ENCODE measurements at places on chromosomes 6 and 20. TPM values are rescaled to one million over a fixed set of nuclear protein-coding genes. Genes with fewer than 3 reads are reported as not detected.

- H3K27ac ChIP-seq, result no peak overlapping the region
- DNase-seq, result no peak
- no peaks in the 10 kb centered on the region for H3K4me1 ChIP-seq
- no peak overlapping the region for H3K4me3 ChIP-seq
- no peaks in the 10 kb centered on the region for H3K27me3 ChIP-seq
Measured at GRCh38 chr6:41200296-41200900, 551 bp downstream of the TREML2 start.

Gene ABT1
- total RNA-seq, result 23.7 TPM

- H3K27me3 ChIP-seq, result no peaks in the 10 kb centered on the region
- H3K4me1 ChIP-seq, result peaks cover 19% of the 10 kb centered on the region
- H3K36me3 ChIP-seq, result no peaks in the 10 kb centered on the region
Measured at GRCh38 chr20:16064989-16065707, 508.1 kb downstream of the KIF16B start.

Gene IL20RA
- total RNA-seq, result not detected

DNA sequence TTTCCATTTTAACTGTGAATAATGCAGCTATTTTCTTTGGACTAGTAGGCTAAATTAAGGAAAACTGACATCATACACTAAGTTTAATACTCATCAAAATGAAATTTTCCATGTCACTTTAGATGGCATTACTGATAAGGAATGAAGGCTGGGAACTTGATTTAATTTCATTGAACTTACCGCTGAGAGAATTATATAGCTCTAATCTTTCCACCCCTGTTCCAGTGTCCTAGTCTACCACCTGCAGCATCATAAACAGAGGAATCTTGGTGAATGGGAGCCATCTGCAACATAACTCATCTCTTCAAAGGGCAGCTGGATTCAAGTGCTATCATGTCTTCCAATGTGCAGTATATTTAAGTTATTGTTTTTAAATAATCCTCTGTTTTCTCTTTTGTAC lies 1395.2 kb downstream of the EPHA7 start:
- DNase-seq, result no peak
- no peak overlapping the region for H3K4me3 ChIP-seq
- H3K27me3 ChIP-seq, result no peaks in the 10 kb centered on the region

DNA sequence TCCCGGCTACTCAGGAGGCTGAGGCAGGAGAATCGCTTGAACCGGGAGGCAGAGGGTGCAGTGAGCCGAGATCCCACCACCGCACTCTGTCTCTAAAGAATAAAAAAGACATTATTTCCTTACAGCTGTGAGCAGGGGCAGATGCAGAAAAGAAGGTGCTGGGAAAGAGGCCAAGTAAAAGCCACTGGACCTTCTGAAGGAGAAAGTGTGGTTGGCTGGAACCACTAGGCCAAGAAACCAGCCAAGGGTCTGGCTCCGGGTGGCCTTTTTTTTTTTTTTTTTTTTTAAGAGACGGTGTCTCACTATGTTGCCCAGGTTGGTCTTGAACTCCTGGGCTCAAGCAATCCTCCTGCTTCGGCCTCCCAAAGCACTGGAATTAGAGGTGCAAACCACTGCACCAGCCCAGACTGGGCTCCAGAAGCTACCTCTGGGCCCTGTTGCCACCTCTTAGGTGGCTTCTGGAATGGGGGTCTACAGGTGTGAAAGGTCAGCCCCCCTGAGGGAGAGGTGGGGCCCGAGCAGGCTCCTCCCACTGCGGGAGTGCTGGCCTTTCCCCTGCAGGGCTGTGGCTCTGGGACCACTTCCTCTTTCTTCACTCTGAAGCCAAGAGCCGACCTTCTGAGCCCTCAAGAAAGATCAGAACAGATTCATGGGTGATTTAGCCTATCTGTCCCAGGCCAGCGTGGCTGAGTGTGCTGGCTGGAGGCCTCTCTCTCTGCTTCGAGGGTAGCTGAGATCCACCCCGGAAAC lies at the start of gene FGD2:
Gene FGD2 (plus strand): TSS at position 595 of the 750 bp plus-strand sequence. CDS start 163 bp downstream, outside the sequence.
- H3K27me3 ChIP-seq, result no peaks in the 10 kb centered on the region
- H3K4me1 ChIP-seq, result peaks cover 47% of the 10 kb centered on the region
- peak within 1 kb of the TSS; percentile 79 for H3K27ac ChIP-seq
- peak; percentile 91 for DNase-seq

Gene BPIFB1
- not detected for total RNA-seq

DNA sequence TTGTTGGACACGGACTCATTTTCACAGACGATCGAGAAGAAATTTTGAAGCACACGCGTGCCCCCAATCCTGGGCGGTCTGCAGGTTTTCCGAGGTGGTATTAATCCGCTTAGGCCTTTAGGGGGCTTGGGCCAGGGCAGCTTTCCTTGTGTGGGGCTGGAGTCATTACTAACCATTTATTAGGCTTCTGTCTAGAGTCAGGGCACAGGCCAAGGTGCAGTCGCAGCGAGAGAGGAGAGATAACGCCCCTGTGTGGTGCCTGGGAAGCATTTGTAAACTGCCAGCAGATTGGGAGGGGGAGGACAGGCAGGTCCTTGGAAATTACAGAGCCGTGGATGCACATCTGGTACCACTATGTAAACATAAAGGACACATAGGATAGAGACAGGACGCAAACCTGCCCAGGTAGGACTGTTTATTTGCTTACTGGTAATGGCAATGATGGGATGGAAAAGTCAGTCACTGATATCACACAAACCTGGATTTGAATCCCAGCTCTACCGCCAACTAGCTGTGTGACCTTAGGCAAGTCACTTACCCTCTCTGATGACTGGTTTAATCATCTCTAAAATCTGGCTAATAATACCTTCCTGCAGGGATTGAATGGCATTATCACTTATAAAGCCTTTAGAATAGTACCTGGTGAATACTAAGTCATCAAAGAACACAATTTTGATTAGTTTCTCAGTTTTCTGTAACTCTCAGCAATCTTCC lies 76.4 kb downstream of the TMEM242 start:
- peaks cover 21% of the 10 kb centered on the region for H3K36me3 ChIP-seq
- H3K4me1 ChIP-seq, result peaks cover 26% of the 10 kb centered on the region
- no peak overlapping the region for H3K27ac ChIP-seq

Gene FKBP1C
- not detected for total RNA-seq

Gene BPI
- total RNA-seq, result not detected

GRCh38 chr6:20873425-20874190 lies 339.4 kb downstream of the CDKAL1 start:
- DNase-seq, result no peak
- no peaks in the 10 kb centered on the region for H3K4me1 ChIP-seq
- H3K27ac ChIP-seq, result no peak overlapping the region
- no peaks in the 10 kb centered on the region for H3K27me3 ChIP-seq
- H3K4me3 ChIP-seq, result no peak overlapping the region

DNA sequence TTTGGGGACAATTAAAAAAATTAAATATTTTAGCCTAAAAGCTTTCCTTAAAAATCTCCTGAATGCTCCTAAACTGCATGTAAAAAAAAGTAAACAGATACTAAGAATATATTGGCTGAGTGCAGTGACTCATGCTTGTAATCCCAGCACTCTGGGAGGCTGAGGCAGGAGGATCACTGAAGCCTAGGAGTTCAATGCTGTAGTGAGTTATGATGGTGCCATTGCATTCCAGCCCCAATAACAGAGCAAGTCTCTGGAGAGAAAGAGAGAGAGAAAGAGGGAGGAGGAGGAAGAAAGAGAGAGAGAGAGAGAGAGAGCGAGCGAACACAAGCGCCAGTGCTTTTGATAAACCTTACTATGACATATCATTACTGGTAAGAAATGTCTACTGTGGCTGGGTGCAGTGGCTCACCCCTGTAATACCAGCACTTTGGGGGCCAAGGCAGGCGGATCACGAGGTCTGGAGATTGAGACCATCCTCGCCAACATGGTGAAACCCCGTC lies 58.8 kb downstream of the FKBP5 start:
- DNase-seq, result no peak
- H3K27me3 ChIP-seq, result no peaks in the 10 kb centered on the region
- no peak overlapping the region for H3K27ac ChIP-seq
- no peaks in the 10 kb centered on the region for H3K4me1 ChIP-seq
- no peak overlapping the region for H3K4me3 ChIP-seq
- H3K36me3 ChIP-seq, result peaks cover 17% of the 10 kb centered on the region

Gene CST7
- total RNA-seq, result not detected

DNA sequence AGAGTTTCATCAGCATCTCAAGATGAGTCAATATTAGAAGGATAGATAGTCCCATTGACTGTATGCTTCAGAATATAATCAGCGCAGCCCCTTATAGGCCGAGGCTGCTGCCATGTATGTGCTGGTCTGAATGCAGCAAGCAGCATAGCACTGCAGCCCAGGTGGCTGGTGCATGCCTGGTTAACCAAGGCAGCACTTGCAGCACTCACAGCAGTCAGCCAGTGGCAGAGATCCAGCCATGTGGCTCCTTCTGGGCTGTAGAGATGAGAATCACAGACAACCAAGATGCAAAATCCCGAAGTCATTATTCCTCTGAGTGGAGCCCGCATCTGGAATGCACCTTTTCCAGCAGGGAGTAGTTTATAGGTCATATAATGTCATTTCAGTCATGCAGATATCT lies 251.9 kb downstream of the UST start:
- no peaks in the 10 kb centered on the region for H3K4me1 ChIP-seq
- H3K27ac ChIP-seq, result no peak overlapping the region
- H3K36me3 ChIP-seq, result no peaks in the 10 kb centered on the region
- H3K27me3 ChIP-seq, result no peaks in the 10 kb centered on the region
- DNase-seq, result no peak

DNA sequence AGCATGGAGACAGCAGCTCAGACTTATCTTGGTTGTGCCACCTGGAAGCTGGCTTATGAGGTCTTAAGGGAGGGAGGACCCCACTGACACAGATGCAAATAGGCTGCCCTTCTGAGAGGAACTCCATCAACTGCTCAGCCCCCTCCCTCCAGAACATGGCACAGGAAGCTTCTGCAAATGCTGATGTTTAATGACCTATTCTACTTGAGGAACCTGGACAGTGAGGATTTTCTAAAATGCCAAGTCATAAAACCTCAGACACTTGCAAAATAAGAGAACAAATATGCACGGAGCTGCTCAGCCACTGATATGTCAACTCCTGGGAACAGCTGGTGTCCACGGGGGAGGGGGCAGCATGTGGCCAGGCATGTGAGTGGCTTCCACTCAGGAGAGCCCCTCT lies 3.5 kb downstream of the CST9 start:
- no peaks in the 10 kb centered on the region for H3K36me3 ChIP-seq
- peak; percentile 49 for DNase-seq
- peaks cover 26% of the 10 kb centered on the region for H3K4me1 ChIP-seq
- no peaks in the 10 kb centered on the region for H3K27me3 ChIP-seq
- no peak overlapping the region for H3K27ac ChIP-seq
- H3K4me3 ChIP-seq, result no peak overlapping the region

GRCh38 chr6:21371676-21372171 lies 221.8 kb upstream of the SOX4 start:
- no peak overlapping the region for H3K27ac ChIP-seq
- no peak for DNase-seq
- no peaks in the 10 kb centered on the region for H3K36me3 ChIP-seq

GRCh38 chr20:51543422-51543788 lies 886 bp upstream of the NFATC2 start:
- H3K27me3 ChIP-seq, result no peaks in the 10 kb centered on the region
- H3K4me3 ChIP-seq, result peak overlapping the region; percentile 83
- H3K36me3 ChIP-seq, result 0 out of 2 replicates have a peak, but pooled peaks cover 7% of the 10 kb centered on the region
- DNase-seq, result no peak
- H3K27ac ChIP-seq, result no peak overlapping the region
- H3K4me1 ChIP-seq, result peaks cover 39% of the 10 kb centered on the region

GRCh38 chr20:54385746-54386145 lies 89.6 kb upstream of the DOK5 start:
- H3K4me3 ChIP-seq, result no peak overlapping the region
- H3K27me3 ChIP-seq, result no peaks in the 10 kb centered on the region
- H3K27ac ChIP-seq, result no peak overlapping the region
- peaks cover 12% of the 10 kb centered on the region for H3K4me1 ChIP-seq
- DNase-seq, result no peak

DNA sequence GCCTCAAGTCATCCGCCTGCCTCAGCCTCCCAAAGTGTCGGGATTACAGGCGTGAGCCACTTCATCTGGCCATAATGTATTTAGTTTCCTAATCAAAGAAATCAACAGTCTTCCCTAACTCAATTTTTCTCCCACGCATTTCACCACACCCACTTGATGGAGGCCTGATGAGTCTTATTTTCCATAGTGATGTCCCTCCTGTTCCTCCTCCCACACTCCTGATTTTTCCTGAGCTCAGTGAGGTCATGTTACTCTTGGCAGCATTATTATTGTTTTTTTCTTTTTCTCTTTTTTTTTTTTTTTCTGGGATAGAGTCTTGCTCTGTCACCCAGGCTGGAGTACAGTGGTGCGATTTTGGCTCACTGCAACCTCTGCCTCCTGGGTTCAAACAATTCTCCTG lies 8.9 kb downstream of the ABRACL start:
- H3K27ac ChIP-seq, result no peak overlapping the region
- DNase-seq, result no peak
- H3K4me1 ChIP-seq, result no peaks in the 10 kb centered on the region
- H3K36me3 ChIP-seq, result peaks cover 43% of the 10 kb centered on the region
- no peaks in the 10 kb centered on the region for H3K27me3 ChIP-seq
- H3K4me3 ChIP-seq, result no peak overlapping the region

DNA sequence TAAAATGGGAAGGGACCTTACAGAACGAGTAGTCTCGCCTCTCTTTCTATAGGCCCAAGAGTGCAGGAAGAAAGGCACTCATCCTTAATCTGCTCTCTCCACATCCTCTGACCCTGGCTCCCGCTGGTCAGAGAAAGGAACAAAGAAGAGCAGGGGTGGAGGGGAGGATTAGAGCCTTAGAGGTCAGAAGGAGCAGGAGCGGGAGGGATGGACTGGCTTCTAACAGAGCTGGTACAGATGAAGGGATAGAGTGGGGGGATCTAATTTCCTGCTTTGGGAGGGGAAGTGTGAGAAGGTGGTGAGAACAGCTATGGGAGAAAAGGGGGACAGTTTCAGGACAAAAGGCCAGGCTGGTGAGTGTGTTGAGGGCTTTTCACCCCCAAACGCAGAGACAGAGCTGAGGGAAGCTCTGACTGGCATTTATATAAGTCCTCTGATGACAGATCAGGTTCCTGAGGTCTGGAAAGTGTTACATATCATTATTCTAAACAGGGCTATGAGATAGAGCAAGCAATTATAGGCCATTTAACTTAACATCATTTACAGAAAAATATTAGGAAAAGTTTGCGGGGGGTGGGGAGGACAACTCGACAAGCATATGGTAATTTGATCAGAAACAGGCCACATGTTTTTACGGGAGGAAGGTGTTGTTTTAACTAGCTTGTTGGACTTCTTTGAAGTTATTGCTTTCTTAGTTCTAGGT lies 111.1 kb downstream of the FOXC1 start:
- no peak overlapping the region for H3K4me3 ChIP-seq
- H3K4me1 ChIP-seq, result no peaks in the 10 kb centered on the region
- no peaks in the 10 kb centered on the region for H3K36me3 ChIP-seq
- no peak overlapping the region for H3K27ac ChIP-seq

DNA sequence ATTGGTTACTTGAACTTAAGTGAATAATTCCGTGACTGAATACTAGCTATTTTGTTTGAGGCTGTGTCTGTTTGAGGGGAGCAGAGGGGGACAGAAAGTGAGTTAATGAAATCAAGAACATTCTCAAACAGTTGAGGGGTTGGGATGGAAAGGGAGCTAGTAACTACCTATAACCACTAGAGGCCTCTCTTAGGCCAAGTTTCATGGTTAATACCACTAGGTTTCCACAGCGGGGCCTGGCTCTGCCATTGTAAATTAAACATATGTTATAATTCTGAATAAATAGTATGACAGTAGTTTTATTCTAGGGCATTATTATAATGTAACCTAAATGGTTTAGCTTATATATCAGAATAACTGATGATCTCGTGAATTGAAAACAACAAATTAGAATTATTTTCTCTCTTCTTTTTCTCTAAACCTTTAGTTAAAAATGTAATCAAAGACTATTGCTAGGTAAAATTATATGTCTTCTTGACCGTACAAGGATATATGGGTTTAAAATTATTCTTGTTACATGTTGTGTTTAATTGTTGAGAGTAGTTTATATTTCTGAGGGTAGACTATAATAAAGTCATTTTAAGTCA lies 108.1 kb downstream of the BCKDHB start:
- no peaks in the 10 kb centered on the region for H3K27me3 ChIP-seq
- no peak overlapping the region for H3K4me3 ChIP-seq
- peak; percentile 87 for DNase-seq

Data from Karpas-422 (cell line).